T-helper 22 cell (primary cell): ENCODE measurements at places on chromosomes 5 and 9.
A peak's percentile ranks its signal among the peaks of the same experiment; 100 is the strongest.

GRCh38 chr5:104170926-104171325, 608.3 kb upstream of the NUDT12 start:
- DNase-seq: no peak

DNA sequence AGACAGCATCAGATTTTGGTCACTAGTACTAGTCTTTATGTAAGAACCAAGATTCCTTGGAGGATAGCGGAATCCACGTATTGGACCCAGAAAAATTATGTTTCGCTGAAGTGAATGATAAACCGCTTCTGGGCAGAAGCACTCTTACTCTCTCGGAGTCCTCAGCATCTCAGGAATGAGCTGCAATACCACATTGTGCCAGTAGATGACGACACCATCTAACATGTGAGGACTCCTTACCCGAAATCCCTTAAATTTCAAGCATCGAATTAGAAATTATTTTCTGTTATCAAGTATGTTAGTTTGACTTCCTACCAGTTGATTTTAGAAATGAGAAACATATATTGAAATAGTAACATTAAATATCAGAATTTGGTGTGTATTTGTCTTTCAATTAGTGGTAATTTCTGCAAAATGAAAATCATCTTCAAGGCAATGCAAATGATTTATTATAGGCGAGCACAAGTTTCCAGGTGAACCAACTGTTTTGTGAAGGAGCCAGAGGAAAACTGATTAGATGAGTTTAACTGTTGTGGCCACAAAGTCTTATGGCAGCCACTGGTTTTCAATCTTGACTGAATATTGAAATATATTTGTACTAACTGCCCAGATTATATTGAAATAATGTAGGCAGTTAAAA, 66.0 kb upstream of the CAMK4 start:
- DNase-seq: peak; percentile 41

GRCh38 chr9:81125446-81126092, 563.8 kb downstream of the TLE1 start:
- no peak for DNase-seq

GRCh38 chr9:17137566-17137965, 2.7 kb downstream of the CNTLN start:
- no peak for DNase-seq

DNA sequence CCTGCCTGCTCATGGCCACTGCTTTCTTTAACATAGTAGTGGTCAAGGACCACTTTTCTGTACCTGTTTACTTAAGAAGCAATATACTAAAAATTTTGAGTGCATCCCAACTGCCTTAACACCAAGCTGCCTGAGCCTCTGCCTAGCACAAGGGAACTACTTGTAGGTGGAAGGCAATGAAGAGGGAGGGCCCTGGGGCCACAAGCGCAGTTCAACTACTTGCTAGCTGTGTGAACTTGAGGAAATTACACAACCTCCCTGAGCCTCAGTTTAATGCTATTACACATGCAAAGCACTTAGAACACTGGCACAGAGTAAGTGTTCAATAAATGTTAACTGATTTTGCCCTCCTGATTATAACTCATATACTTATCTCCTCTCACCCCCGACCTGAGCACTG, 6.3 kb downstream of the ARL15 start:
- DNase-seq: no peak

GRCh38 chr5:180640861-180641565, 8.4 kb downstream of the FLT4 start:
- DNase-seq: no peak

- no peak for DNase-seq
Observed at GRCh38 chr5:38381361-38381760, 123.0 kb downstream of the EGFLAM start.

GRCh38 chr5:157294407-157295091, 28.6 kb downstream of the CYFIP2 start:
- DNase-seq: no peak

DNA sequence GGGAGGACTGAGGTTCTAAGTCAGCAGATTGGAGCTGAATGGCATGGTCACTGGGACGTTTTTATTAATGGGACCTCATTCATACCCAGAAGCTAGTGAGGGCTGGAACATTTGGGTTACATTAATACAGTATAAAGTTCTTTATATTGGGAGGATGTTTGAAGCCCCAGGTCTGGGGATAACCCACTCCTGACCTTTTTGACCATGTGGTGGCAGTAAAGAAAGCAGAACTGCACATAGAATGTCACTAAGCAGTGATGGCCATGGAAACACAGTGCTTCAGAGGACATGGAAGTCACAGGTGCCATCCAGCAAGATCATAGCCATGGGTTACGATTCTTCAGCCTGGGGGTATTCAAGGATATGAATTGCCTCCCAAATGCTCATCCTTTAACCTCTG, 176.0 kb downstream of the ATP10B start:
- DNase-seq: no peak

- no peak for DNase-seq
Observed at GRCh38 chr9:121876255-121876654, 216.9 kb downstream of the TTLL11 start.

- no peak for DNase-seq
Observed at GRCh38 chr5:7347377-7347776, 48.6 kb upstream of the ADCY2 start.

GRCh38 chr9:10054456-10054855, 558.3 kb downstream of the PTPRD start:
- no peak for DNase-seq
